ENCODE measurements at places on chromosomes 5 and 9. TPM values are rescaled to one million over a fixed set of nuclear protein-coding genes. Genes with fewer than 3 reads are reported as not detected.

DNA sequence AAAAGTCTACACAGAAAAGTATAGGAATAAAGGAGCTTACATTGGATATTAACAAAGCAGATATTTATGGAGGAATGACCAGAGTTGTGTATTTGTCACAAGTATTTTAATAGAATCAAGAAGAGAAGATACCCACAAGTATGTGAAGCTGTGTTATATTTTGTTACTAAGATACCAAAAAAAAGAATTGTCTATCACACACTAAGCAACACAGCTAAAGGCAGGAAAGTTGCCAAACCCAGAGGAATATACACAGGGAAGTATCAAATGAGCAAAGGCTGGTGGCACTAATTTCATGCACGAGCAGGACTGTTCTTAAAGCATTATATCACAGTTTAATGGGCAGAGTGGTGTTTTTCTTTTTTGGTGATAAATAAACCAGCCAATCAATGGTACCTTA lies 30.9 kb upstream of the RAI14 start:
- H3K4me1 ChIP-seq: no peaks in the 10 kb centered on the region
- H3K36me3 ChIP-seq: no peaks in the 10 kb centered on the region
- no peak overlapping the region for H3K27ac ChIP-seq
- DNase-seq: no peak
- H3K4me3 ChIP-seq: no peak overlapping the region
- H3K27me3 ChIP-seq: no peaks in the 10 kb centered on the region

DNA sequence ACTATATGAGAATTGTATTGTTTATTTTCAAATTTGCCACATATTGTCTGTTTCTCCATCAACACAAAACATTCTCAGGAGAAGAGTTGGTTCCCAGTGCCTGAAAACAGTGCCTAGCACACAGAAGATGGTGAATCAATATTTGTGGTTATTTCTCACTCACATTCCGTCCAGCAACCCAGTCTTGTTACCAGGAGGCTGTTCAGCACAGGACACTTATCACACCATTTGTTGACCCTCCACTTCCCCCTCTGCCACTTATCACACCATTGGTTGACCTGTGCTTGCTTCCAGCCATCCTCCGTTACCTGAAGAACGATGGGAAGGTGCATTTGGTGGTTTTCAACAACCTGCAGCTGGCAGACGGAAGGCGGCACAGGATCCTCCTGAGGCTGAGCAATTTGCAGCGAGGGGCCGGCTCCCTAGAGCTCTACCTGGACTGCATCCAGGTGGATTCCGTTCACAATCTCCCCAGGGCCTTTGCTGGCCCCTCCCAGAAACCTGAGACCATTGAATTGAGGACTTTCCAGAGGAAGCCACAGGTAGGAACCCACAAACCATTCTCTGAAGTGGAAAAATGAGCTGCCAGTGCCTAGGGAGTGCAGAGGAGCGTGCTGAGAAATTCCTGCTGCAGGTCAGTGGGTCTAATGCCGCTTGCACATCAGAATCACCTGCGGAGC lies 20.5 kb downstream of the THBS4 start:
- DNase-seq: no peak
- H3K36me3 ChIP-seq: no peaks in the 10 kb centered on the region
- no peak overlapping the region for H3K4me3 ChIP-seq

- no peak overlapping the region for H3K4me3 ChIP-seq
- no peak for DNase-seq
- peaks cover 32% of the 10 kb centered on the region for H3K4me1 ChIP-seq
- H3K27me3 ChIP-seq: no peaks in the 10 kb centered on the region
Observed at GRCh38 chr5:115858396-115858795, 16.7 kb downstream of the AP3S1 start.

HBEGF gene
- 1.2 TPM for total RNA-seq

NR2F1-AS1 gene
- 15.8 TPM for total RNA-seq

Data from stomach (tissue), 19 donors.